ENCODE measurements at places on chromosomes 5 and 9. TPM values are rescaled to one million over a fixed set of nuclear protein-coding genes. Genes with fewer than 3 reads are reported as not detected.
A peak's percentile ranks its signal among the peaks of the same experiment; 100 is the strongest.

GRCh38 chr5:68565427-68565826, 349.9 kb downstream of the PIK3R1 start:
- no peak for DNase-seq

DNA sequence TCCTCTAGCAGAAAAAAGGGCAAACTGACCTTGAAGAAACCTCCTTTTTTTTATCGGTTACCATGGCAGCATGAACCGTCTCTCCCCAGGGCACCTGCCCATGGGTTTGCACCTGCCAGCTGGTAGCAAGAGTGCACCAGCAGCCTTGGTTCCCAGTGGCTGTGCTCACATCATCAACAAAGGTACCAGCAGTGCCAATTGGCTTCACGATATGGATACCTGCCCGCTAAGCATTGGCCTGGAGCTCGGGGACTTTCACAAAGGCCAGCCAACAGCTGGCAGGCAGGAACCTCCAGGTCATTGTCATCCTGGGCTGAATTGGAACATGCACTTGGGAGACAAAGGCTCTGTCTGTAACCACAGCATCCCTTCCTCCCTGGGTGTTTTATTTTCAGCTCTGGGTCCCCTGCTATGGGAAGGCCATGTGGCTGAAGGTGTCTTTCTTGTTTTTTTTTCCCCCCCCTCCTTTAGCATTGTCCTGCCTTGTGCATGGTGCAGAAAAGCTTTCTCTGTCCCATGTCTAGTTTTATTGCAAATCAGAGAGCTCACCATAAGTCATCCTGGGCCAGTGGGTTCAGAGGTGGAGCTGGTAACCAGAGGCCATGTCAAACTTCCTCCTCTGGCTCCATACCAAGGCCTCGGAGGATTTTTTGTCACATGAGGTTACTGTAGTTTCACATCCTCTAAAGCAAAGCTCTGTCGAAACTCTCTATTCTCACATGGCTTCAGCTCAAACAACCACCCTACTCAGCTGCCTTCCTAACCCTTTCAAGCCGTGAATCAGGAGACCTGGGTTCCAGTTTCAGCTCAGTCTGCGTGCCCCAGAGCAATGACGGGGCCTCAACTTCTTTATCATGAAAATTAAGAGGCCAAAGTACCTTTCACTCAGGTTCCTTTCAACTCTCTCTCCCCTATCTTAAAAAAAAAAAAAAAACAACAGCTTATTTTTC, 145.5 kb upstream of the MAP3K1 start:
- DNase-seq, result no peak

DNA sequence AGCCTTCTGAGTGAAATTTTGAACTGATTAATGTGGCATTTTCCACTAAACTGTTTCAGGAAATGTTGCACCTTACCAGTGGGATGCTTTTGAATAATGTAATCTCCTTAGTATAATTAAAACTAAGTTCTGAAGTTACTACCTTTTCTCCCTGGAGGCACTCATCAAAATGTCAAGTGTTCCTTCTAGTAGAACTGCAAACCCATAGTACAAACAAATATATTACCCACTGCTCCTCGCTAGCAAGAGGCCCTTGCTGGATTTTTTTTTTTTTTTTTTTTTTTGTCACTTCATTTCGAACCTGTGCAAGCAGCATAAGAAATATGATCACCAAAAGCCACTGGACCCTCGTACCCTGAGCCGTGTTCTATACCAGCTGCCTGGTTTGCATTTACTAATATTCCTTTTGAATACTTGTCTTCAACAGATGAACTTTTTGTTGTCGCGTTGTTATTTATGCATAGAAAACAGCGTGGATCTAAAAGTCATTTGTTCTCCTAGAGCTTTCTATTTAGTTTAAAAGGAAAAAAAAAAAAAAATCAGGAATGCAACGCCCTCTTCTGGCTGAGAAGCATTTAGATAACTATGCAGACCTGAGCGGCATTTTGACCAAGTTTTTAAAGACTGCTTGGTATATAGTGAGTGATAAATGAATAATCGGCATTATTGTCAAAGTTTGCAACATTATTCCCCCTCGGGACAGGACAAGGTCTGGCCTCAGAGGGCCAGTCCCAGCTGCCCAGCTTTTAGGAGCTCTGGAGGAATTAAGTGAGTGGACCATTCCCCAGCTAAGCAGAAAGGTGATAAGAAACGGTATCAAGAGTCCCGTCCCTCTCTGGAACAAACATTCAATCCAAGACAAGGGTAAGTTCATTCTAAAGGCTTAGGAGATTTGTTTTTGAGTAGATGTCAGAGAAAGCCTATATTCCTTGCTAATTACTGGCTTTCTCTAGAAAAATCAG, 162.5 kb upstream of the KIF2A start:
- no peak for DNase-seq

DNA sequence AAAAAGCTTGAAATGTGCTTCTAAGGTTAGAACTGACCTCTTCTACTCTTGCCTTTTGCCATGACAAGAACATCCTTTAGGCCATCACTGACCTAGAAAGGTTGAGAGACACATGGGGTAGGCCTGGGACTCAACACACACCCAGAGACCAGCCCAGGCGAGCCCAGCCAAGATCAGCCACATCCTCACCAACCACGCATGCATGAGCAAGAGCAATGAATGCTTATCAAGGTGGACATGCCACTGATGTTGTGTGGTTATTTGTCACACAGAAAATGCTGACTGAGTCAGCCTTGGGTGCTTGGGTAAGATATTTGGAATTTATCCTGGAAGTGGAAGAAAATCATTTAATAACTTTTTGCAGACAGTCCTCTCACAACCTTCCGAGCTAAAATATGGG, 39.4 kb downstream of the SMIM23 start:
- no peak for DNase-seq

SGTB gene
- 9.0 TPM for total RNA-seq

DNA sequence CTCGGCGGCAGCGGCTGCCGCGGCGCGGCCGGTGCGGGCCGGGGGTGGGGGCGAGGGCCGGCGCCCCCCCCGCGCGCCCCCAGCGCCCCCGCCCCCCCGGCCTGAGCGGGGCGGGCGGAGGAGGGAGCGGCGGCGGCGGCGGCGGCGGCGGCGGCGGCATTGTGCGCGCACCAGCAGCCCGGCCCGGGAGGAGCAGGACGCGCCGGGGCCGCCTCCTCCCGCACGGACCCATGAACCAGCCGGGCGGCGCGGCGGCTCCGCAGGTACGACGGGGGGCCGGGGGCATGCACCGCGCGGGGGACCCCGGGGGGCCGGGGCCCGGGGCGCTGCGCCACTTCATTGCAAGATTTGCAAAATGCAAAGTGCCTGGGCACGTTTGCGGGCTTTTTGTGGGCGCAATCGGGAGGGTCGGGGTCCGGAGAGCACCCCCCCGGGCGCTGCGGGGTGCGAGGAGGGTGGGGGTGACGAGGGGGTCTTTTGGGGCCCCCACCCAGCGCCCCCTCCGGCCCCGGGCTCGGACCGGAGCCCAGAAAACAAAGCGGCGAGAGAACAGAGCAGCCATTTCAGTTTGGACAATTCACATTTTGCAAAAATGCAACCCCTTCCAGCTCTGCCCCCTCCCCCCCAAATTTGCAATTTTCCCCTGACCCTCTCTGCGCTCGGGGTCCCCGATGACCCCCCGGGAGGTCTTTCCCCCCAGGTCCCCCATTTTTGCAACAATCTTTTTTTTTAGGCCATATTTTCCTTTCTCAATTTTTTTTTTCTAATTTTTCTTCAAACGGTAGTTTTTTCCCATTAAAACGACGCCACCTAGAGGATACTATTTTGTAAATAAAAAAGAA, at the start of gene ZNF618:
TSS of gene ZNF618 (plus strand) at position 159 of the 842 bp plus-strand sequence. CDS start at position 231, 72 bp downstream.
- DNase-seq, result no peak

SLC34A1 gene
- not detected for total RNA-seq

FAM221B gene
- not detected for total RNA-seq

MARCHF11 gene
- total RNA-seq, result not detected

- no peak for DNase-seq
These were observed 141.9 kb downstream of the SLC12A2 start for GRCh38 chr5:128225245-128226030.

- peak; percentile 54 for DNase-seq
These were observed 75.4 kb upstream of the CDKN2B start for GRCh38 chr9:22084336-22085035.

GCNT4 gene
- total RNA-seq, result 0.41 TPM

DNA sequence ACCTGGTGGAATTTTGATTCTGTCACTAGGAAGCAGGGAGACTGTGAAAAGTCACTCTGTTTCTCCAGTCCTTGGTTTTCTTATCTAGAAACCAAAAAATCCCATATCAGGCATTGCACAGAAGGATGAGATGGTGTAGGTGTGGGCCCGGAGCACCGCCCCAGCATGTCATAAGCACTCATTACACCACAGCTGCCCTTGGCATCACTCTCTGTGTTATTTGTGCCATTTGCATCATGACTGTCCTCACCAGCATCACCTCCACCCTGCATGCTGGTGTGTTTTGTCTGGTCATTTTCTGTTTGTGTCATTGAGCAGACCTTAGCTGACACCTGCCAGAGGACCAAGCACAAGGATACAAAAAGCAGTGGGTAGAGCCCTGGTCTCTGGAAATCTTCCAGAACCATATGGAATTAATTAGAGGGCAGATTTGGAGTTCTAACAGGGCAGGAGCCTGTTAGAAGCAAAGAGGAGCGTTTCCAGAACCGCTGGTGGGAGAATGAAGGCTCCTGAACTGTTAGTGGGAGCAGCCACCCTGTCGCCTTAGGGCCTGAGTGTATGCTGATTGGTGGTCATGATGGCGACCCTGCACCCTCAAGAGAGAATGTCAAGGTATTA, 99.3 kb downstream of the AMBP start:
- DNase-seq, result no peak

Data from glomerular endothelial cell (primary cell).